ENCODE measurements at places on chromosomes 6 and 20. TPM values are rescaled to one million over a fixed set of nuclear protein-coding genes. Genes with fewer than 3 reads are reported as not detected.

The IRF4 gene
- 0.25 TPM for total RNA-seq

The BEND6 gene
- total RNA-seq: 0.88 TPM

The ZNF391 gene
- total RNA-seq: 0.16 TPM

The TGM3 gene
- total RNA-seq: 0.08 TPM

The CST4 gene
- total RNA-seq: not detected

The C6orf52 gene
- 2.1 TPM for total RNA-seq

The BPIFB1 gene
- total RNA-seq: 0.06 TPM

The TMEM63B gene
- 13.6 TPM for total RNA-seq

The BPI gene
- not detected for total RNA-seq

The TREML2 gene
- total RNA-seq: not detected

The C20orf202 gene
- not detected for total RNA-seq
